ENCODE measurements at places on chromosomes 5 and 9.

DNA sequence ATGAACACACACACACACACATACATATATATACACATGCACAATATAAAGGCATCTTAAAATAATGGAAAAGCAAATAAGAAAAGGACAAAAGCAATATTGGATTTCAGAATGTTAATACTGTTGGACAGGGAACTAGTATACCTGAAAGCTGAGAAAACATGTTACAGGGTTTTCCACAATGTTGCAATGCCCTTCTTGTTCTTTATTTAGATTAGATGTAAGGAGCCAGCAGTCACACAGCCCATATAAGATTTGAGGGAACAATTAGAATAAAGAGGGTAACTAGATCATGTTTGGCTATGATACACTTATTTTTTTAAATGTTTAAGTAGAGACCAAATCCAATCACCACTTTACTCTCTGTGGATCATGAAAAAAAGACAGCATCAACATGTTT, 61.7 kb downstream of the SH3TC2 start:
- DNase-seq = no peak

DNA sequence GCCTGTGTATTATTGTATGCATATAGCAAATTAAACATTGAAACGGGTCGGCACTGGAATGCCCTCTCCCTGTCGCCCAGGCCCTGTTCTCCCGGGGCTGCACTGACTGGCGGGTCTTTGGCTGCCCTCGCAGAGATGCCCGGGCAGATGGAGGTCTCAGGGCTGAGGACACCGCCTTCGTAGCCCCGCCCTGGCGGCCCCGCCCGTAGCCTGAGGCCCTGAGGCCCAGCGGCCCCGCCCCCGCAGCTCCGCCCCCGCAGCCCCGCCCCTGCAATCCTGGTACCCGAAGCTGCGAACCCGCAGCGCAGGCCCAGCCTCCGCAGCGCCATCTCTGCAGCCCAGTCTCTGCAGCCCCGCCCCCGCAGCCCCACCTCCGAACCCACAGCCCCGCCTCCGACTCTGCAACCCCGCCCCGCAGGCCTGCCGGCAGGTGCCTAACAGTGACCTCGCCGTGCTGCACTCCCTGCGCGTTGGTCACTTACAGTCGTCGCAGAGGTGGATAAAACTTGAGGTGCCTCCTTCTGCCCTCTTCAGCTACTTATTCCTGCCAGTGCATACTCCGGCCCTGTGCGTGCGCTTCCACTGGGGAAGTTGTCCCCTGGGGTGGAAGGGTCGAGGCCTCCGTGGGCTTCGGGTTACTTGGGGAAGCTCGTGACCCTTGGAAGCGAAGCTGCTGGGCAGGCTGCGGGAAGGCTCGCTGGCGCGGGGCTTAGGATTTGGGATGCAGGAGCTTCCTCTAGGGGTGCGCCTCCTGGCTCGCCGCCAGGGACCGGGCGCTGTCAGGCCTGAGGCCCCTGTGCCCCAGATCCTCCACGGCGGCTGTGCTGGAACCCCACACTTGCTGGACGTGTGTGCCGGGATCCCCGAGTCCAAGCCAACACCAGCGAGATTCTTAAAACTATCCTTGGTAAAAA, 72.3 kb downstream of the ICE1 start:
- peak; percentile 79 for DNase-seq

GRCh38 chr9:124001866-124002525, 9.6 kb upstream of the LHX2 start:
- DNase-seq = no peak

DNA sequence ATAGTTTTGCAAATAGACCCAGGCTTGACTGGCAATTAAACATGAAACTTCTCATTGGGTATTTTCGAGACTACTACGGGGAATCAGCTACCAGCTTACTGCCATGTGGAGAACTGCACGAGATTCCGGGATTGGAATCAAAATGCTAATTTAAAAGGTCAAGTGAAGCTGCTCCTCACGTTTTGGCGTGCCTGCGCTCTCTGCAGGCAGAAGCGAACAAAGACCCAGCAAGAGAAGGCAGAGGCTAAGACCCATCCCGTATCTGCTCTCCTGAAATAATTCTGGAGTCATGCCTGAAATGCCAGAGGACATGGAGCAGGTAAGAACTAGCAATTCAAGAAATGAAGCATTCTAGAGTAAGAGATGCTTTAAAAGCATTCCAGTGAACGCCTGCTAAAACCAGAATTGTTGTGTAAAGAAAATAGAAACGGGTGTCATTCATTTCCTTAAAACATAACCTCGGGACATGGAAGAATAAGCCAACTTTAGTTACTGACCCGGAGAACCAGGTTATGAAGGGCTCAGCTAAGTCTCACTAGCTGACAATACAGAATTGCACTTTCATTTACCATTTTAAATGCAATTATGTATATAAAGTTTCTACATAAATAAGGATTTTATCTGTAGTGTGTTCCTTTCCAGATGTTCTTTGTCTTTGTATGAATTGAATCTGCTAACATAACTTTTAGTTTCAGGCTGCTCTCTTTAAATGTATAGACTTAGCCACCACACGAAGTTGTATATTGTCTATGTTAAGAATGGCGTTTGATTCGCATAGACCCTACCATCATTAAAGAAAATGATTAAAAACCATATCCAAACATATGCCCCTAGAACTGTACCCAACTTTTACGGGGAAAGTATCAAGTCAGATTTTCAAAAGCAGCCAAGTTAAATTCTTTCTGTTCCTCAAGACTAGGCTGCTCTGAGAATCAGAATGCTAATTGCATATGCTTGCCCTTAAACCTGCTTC, 2.0 kb upstream of the MAT2B start:
- no peak for DNase-seq

DNA sequence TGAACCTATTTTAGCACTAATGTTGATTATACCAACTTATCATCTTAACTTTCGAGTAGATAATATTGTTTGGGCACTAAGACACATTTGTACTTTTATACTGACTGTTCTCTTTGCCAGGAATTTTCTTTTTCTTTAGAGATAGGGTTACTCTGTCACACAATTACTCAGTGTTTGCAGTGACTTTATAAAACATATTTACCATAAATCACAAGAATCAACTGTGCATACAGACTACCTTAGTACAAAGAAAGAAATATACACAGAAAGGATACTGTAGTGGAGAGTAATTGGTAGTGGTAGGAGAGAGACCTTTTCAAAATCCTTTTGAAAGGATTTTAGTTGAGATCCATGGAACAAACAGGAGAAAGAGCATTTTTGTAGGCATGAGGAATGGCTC, 40.3 kb downstream of the KIAA1958 start:
- DNase-seq = no peak

DNA sequence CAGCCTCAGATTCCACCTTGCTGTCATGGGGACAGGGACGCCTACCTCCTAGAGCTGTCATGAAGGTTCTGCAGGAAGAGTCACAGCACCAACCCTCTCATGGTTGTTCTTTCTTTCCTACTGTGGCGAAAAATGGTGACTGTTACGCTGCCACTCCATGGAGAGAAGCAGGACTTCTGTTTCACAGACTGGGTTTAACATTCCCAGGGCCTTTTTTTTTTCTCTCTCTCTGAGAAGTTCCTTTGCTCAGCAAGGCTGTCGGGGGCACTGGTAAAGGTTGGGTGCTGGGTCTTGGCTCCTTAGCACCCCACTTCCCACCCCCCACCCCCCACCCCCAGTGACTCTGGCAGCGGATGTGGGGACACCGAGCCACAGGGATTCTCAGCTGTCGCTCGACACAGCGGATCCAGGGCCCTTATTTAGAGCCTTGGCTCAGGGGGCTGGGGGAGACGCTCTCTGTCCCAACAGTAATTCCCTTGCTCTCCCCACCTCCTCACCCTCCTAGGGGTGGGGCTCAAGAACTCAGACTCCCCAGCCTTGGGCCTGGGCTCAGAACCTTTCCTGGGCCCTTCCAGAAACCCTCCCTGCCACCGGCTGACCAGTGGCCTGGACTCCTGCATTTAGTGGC, 34.4 kb downstream of the DUSP1 start:
- DNase-seq = no peak

GRCh38 chr5:8906303-8906967, 639.4 kb downstream of the SEMA5A start:
- no peak for DNase-seq

GRCh38 chr9:72894342-72894741, 58.5 kb downstream of the ALDH1A1 start:
- no peak for DNase-seq

- DNase-seq = no peak
Measured at GRCh38 chr9:36091026-36091953, 45.2 kb upstream of the GLIPR2 start.

DNA sequence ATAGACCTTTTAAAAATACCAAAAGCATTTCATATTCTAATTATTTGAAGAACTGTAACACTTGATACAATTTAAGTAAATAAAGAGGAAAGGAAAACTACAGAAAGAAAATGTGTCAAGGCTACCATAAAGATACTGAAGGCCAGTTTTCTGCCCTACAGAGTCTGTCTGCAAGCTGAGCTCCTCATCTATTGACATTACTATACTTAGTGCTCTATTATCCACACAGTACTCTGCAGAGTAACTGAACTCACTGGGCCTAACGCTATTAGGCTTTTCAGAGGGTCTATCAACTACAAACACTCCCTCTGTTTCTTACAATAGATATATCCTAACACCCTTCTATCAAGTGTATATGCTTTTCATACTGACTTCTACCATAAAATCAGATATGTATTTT, 57.1 kb upstream of the SUSD1 start:
- DNase-seq = no peak

- DNase-seq = peak; percentile 2
Measured at GRCh38 chr5:145825751-145826180, 9.4 kb downstream of the PRELID2 start.

DNA sequence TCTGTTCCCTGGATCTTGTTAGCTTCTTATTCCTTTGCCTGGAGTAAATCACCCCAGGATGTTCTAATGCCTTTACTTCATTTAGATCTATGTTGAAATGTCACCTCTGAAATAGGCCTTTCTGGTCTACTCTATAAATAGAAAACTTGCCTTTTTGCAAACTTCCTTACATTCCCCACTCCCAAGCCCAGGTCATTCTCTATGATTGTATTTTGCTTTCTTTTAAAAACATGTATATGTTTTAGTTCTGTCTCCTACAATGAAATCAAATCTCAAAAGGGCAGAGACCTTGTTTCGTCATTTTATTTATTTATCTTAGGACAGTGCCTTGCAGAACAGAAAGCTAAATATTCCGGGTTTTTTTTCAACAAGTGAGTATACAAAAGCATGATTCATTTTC, 1657.7 kb upstream of the C9orf72 start:
- DNase-seq = no peak

- no peak for DNase-seq
Measured at GRCh38 chr9:27771803-27772545, 198.7 kb upstream of the C9orf72 start.

GRCh38 chr5:45101146-45101545, 292.4 kb downstream of the MRPS30 start:
- DNase-seq = no peak

GRCh38 chr5:31481531-31482165, 50.2 kb downstream of the DROSHA start:
- no peak for DNase-seq

GRCh38 chr5:149285153-149285552, 13.5 kb downstream of the AFAP1L1 start:
- no peak for DNase-seq

- DNase-seq = no peak
Measured at GRCh38 chr9:107237873-107238272, 45.2 kb upstream of the RAD23B start.

- DNase-seq = no peak
Measured at GRCh38 chr9:78614892-78615291, 318.0 kb downstream of the PSAT1 start.

DNA sequence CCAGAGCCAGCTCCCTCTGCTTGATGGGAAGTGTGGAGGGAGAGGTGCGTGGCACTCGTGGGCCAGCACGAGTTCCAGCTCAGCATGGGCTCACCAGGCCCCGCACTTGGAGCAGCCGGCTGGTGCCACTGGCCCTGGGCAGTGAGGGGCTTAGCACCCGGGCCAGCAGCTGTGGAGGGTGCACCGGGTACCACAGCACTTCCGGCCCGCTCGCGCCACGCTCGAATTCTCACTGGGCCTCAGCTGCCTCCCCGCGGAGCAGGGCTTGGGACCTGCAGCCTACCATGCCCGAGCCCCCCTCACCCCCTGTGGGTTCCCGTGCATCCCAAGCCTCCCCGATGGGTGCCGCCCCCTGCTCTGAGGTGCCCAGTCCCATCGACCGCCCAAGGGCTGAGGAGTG, 98.4 kb downstream of the DCP2 start:
- DNase-seq = no peak

DNA sequence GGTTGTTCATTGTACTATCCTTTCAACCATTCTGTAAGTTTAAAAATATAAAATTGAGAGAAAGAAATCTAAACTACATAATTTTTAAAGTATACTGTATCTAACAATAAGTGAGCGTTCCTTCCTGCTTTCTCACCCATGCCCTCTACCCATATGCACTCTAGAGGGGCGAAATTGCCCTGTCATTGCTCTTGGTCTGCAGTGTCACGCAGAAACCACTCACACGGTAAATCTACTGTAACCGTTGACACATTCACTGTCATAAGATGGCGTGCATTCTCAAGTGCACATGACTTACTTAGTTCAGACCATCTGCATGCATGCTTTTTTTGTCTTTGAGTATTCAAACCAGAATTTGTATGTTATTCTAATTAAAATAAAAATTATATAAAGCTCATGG, 55.7 kb upstream of the NIPBL start:
- DNase-seq = no peak

DNA sequence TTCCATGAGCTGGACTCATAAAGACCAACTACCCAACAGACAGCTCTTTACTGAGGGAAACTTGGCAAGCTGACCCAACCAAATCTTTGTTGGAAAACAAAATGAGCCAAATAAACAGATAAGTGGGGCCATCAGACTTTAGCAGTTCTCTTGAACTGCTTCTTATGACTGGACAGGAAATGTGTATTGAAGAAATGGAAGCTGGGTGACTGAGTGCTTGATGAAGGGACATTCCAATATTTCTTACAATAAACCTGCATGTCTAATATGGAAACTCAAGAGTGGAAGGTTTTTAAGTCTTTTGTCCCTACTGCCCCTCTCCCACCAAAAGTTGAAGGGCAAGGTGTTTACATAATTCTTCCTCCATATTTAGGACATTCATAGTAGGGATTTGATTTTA, 218.8 kb upstream of the NR4A3 start:
- DNase-seq = no peak

GRCh38 chr5:136031711-136032110, 2.9 kb downstream of the TGFBI start:
- no peak for DNase-seq

DNA sequence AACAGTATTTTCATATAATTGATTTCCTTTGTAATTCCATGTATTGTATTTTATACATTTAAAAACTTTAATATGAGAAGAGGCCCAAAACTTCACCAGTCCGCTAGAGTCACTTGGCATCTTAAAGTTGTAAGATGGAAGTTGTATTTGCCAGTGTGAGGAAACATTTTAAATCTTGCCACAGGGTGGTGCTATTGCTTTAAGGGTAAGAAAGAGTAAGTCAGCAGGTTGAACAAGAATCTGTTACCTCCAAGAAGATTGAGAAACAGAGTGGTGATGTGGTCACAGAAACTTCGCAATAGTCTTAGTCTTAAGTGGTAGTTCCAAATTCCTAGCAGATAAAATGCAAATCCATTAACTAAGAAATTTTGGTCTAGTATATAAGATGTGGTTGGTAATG, 39.8 kb upstream of the RANBP6 start:
- DNase-seq = no peak
